Activated CD4-positive, alpha-beta T cell treated with anti-CD3 and anti-CD28 coated beads for 36 hours (primary cell): ENCODE measurements at places on chromosomes 16 and 17. TPM values are rescaled to one million over a fixed set of nuclear protein-coding genes. Genes with fewer than 3 reads are reported as not detected.

GRCh38 chr17:1001640-1002411, 4.9 kb downstream of the TIMM22 start:
- DNase-seq, result no peak

DNA sequence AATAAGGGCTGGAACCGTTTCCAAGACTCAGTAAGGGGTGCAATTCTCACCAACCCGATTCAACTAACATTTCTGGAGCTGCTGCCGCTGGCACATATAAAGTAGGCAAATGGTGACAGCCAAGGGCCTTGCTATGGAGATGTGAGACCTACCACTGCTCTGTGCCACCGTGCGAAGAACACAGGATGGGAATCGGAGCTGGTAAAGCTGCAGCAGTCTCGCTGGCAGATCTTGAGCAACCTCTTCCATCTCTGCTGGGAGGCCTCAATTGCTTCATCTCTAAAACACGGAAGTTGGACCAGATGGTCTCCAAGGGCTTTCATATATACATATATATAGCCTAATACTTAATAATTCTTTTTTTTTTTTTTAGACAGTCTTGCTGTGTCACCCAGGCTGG, 128.9 kb upstream of the RCVRN start:
- DNase-seq, result no peak

DNA sequence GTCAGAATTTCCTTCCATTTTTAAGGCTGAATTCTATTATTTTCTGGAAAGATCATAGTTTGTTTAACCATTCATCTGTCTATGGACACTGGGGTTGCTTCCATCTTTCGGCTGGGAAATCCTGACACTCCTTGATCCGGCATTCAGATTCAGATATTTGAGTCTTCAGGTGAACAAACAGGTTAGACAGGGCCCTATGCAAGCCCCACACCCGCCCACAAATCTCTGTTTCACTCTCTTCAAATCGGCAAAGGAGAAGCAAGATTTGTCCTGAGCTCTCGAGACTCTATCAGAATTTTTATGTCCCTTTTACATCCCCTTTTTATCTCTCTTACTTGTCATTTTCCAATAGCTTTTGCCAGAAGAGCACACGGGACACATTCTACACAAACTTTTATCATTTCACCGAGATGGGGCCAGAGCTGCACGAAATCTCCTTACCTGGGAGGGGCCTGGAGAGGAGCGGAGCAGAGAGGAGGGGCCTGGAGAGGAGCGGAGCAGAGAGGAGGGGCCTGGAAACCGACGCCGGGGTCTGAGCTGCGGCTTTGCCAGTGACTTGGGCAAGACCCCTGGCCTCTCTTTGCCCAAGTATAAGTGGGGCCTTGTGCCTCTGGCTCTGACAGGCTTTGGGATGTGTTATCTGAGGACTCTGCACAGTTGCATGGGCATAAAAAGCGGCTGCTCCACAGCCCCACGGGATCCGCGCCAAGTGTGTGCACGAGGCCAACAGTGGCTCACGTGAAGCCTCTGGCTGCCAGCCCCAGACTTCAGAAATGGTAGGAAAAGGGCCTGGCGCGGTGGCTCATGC, 54.3 kb upstream of the RBFOX3 start:
- no peak for DNase-seq

CD300H gene
- total RNA-seq, result not detected

ACSF3 gene
- 41.7 TPM for total RNA-seq

RNF112 gene
- 0.26 TPM for total RNA-seq
